ENCODE measurements at places on chromosomes 2 and 18.
A peak's percentile ranks its signal among the peaks of the same experiment; 100 is the strongest.

DNA sequence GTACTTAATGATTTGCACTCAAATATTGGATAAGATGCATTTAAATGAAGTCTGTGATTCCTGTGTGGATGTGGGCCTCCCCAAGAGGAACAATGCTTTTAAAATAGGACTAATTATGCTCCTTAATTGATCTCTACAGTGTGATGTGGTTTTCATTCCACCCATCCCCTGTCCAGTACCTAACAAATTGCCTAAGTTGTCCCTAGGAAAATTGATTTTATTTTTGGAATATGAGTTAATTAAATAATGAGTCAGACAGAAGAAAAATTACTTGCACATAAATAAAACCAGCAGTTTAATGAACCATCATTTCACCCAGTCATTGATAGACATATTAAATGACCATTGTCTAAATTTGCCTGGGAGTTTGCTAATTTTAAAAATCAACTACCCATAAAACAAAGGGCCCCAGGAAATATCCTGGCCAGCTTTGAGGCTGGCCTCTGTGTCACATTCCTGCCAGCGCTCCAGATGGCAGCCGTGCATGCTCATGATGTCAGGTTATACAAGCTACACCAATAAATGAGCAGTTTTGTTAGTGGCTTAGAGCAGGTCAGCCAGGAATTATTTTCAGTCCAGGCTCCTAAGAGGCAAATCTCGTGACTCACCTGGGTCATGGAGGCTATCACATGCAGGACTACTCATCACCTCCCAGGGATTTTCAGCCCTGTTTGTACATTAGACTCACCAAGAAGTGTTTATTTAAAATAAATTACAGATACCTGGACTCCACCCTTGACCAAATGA is 31.9 kb downstream of the ABHD3 start:
- DNase-seq = no peak

DNA sequence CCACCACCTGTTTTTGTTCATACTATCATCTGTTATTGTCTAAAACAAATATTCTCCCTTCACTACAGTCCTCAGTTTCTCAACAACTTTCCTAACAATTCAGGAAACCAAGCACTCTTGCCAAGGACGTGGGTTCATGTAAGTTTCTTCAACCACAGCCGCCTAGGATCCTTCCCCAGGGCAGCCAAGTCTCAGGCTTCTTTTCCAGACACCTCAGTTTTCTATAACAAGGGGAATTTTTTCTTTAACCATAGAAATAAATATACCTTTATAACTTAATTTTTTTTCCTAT is 39.4 kb upstream of the AGPS start:
- no peak for DNase-seq

DNA sequence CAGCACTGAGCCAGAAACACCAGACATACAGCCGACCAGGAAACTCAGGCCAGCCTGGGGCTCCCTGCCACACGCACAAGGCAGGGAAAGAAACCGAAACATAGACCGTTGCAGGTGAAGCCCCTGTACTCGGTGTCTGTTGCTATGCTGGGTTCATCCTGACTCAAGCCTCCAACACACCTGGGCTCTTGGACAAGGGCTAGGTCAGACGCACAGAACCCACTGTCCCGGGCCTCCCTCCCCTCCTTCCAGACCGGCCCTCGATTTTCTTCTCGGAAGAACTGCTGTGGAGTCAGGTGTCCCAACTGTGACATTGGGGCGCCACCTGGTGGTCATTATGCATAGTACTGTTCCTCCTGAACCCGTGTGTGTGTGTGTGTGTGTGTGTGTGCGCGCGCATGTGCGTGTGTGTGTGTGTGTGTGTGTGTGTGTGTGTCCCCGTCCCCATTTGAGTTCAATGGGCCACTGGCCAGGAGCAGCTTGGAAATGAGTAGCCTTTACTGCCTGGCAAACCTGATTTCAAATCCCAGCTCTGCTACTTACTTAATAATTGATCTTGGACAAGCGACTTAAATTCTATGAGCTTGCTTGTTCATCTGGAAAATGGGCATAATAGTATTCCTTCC is 55.4 kb upstream of the GLI2 start:
- peak; percentile 49 for DNase-seq

GRCh38 chr2:76387294-76387693 is 676.6 kb upstream of the GCFC2 start:
- DNase-seq = no peak

DNA sequence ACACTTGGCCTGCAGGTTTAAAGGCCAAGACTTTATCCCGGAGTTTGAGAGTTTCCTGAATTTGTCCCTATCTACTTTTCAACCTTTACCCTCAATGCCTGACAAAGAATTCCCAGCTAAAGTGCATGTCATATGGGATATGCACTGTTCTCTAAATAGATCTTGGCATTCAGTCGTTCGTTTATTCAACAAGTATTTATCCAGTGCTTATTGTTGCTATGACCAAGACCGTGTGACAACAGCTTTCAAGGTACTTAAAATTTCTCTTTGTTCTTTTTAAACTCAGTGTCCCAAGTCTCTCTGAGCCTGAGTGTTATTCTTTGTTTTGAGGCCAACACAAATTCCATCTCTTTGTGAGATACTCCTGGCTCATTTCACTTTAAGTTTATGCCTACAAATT is 133.4 kb downstream of the RGPD3 start:
- no peak for DNase-seq

DNA sequence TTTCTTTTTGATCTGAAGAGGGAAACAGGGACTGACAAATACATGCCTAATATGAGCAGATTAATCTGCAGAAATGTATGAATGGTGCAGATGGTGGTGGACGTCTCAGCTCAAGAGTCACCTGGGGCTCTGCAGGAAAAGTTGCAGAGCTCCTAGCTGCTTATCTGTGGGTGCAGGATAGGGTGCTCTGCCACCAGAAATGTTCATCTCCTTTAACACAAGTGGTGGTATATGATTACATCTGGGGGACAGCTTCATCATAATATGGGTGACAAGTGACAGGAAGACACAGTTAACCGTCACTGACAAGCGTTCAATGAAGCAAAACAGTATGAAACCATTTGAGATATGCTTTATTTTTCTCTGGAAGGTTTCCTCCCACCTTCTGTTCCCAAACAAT is 121.2 kb upstream of the LINC00305 start:
- DNase-seq = no peak

GRCh38 chr18:3842844-3843243 is 392.9 kb downstream of the TGIF1 start:
- no peak for DNase-seq

GRCh38 chr2:59308108-59308507 is 1067.0 kb upstream of the FANCL start:
- no peak for DNase-seq

- no peak for DNase-seq
Observed at GRCh38 chr2:127226520-127227263, 6.6 kb upstream of the CYP27C1 start.

DNA sequence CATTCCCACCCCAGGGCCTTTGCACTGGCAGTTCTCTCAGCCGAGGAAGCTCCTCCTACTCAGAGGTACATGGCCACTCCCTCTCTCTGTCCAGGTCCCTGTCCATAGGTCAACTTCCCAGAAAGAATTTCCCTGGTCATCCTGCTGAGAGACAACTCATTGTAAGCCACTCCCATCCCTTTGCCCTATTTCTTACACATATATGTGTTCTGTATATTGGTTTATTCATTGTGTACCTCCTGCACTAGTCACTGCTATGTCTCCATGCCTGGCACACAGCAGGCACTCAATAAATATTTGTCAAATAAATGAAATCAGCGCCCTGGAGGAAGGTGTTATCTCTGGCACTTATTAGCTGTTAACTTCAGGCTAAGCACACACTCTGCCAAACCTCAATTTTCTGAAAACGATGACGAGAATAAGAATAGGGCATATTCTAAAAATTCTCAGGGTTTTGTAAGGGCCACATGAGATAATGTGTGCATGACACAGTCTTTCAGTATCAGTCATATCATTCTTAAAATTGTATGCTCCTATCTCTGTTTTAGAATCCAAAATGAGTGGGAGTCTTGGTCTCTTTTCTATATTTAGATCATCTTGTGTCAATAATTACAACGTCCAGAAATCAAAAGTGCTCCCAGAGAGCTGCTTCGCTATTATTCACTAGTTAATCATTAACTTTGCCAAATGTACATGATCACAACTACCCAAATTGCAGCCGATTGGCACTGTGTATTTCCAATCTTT is 198.0 kb downstream of the ALK start:
- no peak for DNase-seq

- no peak for DNase-seq
Observed at GRCh38 chr2:68784915-68785314, 50.3 kb downstream of the ARHGAP25 start.

DNA sequence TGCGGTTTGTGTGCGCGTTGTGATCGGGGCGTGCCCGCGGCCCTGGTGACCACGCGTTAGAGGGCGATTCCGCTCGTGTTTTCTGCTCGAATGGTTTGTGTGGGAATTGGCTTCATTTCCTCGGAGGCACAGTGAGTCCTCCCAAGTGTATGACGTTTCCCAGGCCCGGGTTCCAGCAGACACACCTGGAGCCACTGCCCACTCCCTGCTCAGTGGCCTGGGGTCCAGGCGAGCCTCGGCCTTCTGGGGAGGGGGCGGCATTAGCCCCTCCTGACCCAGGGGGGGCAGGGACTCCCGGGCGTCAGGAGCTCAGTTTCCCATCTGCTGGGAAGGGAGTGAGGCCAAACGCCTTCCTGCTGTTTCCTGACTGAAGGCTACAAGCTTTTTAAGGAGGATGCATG is 92.1 kb downstream of the NFATC1 start:
- DNase-seq = no peak

DNA sequence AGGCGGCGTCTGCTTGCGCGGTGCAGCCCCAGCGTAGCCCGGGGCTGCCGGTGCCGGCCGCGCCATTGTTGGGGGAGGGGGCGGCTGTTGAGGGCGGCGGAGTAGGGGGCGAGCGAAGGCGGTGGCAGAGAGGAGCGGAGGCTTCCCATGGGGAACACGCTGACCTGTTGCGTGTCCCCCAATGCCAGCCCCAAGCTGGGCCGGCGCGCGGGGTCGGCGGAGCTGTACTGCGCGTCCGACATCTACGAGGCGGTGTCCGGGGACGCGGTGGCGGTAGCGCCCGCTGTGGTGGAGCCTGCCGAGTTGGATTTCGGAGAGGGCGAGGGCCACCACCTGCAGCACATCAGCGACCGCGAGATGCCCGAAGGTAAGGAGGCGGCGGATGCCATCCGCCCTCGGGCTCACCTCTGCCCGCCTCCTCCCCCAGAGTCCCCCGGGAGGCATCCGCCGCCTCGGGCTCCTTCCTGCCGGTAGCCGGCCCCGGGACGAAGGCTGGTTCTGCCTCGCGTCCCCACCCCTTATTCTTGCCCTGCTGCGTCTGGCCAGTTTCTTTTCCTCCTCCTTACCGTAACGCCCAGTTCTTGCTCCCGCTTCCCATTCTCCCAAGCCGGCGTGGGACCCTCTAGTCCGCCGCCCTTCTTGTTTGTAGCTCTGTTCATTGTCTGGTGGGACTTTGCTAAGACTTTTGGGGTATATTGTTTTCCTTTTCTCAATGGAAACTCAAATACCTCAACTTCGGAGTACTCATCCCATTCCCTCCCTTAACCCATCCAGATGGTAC is 500 bp downstream of the CCNYL1 start:
- DNase-seq = peak; percentile 44

DNA sequence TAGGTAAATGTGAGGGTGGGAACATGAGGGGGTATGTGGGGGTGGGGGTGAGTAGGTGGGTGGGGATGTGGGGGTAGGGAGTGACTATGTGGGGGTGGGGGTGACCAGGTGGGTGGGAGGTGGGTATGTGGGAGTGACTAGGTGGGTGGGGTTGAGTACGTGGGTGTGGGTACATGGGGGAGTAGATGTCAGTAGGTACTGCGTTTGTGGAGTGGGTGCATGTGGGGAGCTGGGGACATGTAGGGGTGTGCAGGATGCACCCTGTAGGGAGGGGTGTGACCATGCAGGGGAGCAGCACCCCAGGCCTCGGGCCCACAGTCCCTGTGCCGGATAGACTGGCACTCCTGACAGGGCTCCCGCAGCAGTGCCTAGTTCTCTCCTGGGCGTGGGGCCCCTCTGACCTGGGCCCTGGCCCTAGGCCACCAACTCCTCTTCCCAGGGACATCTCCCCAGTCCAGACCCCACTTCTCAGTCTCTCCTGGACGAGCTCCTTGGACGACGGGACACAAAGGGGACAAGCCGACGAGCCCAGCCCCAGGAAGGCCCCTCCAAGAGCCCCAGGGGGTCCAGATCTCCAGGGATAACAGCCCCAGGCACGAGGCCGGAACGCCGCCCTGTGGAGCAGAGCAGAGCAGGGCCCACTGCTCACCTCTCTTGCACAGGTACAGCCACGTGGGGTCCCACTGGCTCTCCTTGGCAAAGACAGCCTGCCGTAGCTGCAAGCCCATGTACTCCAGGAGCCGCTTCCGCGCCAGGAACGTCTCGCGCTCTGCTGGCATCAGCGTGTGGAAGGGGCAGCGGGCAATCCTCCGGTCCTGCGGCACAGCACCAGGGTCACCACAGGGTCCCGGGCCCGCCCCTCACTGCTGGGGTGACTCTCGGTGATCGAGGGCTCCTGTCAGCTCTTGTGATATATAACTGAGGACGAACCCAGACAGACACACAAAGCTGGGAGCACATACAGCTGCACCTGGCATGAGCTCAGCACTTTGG is 58.2 kb downstream of the ANKMY1 start:
- DNase-seq = no peak

GRCh38 chr2:174247474-174248186 is 702 bp downstream of the OLA1 start:
- DNase-seq = no peak

DNA sequence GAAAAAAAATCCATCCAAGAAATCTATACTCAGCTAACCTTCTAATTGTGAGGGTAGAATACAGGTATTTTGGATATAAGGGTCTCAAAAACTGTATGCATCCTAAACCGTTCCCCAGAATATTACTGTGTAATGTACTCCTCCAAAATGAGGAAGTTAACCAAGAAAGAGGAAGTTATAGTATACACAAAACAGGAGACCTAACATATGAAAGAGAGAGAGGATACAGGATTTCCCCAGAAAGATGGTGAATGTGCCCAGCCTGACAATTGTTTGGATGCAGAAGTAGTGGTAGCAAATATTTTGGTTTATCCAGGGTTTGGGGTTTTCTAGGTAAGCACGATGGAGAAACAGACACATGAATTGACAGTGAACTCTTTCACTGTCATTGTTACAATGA is 50.6 kb downstream of the GALNT3 start:
- DNase-seq = no peak

- no peak for DNase-seq
Observed at GRCh38 chr2:177604271-177605065, 211.9 kb downstream of the AGPS start.

GRCh38 chr2:120901201-120901600 is 165.5 kb downstream of the GLI2 start:
- no peak for DNase-seq

DNA sequence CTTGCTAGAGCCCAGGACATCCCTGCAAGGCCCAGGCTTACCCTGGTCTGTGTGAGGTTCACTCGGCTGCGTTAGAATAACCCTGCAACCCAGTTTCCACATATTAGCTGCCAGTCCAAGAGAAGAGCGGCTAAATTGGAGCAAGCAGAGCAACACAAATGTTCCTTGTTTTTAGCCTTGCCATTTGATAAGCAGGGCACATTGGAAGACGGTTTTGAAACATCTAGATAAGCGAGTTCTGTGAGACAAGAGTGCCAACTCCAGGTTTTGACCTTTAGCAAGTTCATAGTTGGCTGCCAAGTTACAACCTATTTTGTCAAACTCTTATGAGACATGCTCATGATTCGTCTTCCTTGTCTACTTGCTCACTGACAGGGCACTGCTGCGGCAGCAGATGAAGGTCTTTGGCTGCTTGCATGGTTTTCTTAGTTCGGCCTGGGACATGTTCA is 23.5 kb downstream of the DPP4 start:
- DNase-seq = no peak

Measured in effector memory CD8-positive, alpha-beta T cell (primary cell).